ENCODE measurements at places on chromosomes 7 and 10.

GRCh38 chr7:24871770-24872169 lies 108.2 kb downstream of the OSBPL3 start:
- no peak for DNase-seq

DNA sequence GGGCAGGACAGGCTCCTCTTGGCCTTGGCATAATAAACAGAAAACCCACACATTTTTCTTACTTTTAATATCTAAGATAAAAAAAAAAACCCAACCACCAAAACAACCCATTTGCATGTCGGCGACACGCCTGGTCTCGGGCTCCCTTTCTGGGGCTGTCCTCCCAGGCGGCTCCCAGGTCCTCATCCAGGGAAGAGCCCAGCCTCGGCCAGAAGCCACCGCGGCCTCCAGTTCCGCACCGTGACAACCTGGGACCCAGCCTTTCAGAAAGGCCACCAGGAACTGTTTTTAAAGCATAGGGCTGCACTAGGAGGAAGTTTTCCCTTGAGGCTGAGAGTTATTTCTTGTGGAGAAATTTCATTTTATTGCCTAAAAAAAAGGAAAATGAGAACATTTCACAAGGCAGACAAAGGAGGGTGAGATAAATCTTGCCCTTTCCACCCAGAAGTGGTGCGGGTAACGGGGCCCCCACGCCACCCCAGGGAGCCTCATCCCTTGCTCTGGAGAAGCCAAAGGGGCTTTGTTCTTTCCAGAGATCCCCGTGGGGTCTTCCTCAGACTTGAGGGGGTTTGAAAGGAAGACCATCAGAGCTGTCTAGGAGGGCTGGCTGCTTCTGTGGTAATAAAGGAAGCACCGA lies 39.2 kb upstream of the MKRN1 start:
- peak; percentile 32 for DNase-seq

- no peak for DNase-seq
Observed at GRCh38 chr10:64444163-64444562, 923.0 kb downstream of the REEP3 start.

- no peak for DNase-seq
Observed at GRCh38 chr10:63707254-63707910, 186.2 kb downstream of the REEP3 start.

GRCh38 chr7:105985672-105986215 lies 22.7 kb downstream of the CDHR3 start:
- no peak for DNase-seq

DNA sequence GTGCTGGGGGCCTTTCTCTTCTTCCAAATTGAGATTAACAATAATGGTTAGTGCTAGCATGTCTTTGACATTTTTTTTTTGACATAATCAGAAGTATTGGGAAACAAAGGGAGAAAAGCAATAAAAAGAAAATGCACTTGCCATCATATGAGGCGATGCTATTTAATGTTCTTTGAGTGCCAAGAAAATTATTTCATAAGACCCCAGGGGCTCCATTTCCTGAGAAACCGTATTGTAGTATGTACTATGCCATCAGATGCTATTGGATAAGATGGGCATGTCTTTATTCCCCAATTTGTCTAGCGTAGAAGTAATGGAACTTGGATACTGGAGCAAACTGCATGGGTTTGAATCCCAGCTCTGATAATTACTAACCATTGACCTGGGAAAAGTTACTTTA lies 408.9 kb downstream of the ADRA2A start:
- DNase-seq: no peak

DNA sequence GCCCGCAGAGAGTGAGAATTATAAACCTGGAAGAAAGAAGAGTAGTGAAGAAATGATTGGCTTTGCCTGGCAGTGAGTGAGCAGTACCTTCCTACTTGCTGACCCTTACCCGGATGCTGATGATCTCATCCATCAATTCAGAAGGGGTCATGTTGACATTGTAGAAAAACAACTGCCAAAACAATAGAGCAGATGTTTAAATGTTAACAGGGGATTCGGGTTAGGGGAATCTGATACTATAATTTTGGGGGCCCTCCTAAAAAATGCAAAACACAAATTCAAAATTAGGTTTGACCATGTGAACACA lies 78.1 kb downstream of the MYOF start:
- no peak for DNase-seq
